ENCODE measurements at places on chromosomes 16 and 17.

GRCh38 chr16:73711406-73712080, 585.1 kb upstream of the PSMD7 start:
- no peak for DNase-seq

- DNase-seq = no peak
Observed at GRCh38 chr17:81483862-81484194, 28.8 kb downstream of the ACTG1 start.

GRCh38 chr17:29608986-29609385, 13.7 kb downstream of the CORO6 start:
- DNase-seq = no peak

GRCh38 chr16:21101631-21102420, 48.8 kb downstream of the DNAH3 start:
- DNase-seq = no peak

DNA sequence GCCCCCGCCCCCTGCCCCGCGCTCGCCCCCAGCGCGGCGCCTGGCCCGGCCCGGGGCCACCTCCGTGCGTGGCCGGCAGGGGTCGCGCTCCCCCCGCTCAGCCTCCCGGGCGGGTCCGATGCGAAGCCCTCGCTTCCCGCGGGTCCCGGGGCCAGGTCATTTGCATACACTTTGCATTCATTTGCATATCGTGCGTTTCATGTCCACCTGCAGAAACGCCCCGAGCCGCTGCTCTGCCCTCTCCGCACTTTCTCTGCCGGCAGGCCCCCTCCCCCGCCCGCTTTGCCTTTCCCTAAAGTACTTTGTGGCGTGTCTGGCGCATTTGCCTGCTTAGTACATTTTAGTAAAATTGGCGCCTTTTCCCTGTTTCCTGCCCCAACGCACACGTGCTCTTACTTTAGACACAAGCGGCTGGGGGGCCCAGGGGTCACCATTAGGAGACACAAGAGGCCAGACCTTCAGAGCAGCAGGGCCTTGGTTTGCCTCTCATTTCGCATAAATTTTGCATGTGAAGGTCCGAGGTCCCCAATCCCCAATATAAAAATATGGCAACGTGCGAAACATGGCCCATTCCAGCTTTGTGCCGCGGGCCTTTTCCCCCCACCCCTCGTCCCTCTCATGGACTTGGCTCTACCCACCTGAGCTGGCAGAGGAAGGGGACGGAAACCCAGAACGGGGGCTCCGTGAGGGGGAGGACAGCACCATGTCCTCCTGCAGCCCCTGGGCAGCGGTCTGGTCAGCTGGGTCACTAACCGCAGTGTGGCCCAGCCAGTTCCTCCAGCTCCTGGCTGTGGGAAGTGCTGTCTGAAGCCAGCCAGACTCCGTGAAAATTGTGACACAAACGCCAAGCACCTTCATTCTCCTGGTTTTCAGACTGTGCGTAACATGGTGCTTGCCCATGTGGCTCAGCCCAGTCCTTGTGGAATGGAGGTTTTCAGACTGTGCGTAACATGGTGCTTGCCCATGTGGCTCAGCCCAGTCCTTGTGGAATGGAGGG, 34.8 kb downstream of the CBFA2T3 start:
- DNase-seq = peak; percentile 34

GRCh38 chr17:74194682-74195081, 8.8 kb upstream of the RPL38 start:
- no peak for DNase-seq

DNA sequence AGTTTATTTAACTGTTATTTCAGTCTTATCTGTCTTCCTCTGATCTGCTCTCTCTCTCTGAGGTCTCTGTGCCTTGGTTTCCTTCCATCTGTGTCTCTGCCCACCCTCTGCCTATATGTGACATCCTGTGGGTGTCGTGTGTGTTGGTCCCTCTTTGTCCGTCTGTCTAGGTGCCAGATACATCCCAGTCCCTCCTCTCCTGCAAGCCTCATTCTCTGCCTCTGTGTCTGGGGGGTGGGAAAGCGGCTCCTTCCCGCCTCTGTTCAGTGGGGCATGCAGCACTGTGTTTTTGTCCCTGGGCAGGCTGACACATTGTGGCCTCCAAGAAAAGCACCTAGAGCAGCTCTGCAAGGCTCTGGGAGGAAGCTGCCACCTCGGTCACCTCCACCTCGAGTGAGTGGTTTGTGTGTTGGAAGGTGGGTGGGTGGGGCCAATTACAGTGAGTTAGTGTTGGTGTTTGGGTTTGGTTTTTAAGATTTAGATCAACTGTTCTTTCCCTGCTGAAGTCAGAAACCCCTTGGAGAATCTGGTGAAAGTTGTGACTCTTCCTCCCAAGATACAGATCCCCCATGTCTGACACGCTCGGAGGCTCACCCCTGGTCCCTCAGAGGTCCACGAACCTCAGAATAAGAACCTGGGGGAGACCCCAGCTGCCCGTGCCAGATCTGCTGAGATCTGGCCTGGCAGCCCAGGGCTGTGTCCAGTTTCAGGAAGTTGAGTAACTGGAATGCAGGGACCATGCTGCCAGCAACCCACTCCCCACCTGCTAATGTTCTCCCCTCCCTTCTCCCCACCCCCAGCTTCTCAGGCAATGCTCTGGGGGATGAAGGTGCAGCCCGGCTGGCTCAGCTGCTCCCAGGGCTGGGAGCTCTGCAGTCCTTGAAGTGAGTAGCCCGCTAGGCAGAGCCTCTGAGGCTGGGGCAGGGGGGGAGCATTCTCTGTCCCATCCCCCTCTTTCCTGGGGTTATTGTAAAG, 50.9 kb upstream of the CPNE2 start:
- DNase-seq = peak; percentile 75

- no peak for DNase-seq
Observed at GRCh38 chr17:14398766-14399165, 97.9 kb downstream of the HS3ST3B1 start.

DNA sequence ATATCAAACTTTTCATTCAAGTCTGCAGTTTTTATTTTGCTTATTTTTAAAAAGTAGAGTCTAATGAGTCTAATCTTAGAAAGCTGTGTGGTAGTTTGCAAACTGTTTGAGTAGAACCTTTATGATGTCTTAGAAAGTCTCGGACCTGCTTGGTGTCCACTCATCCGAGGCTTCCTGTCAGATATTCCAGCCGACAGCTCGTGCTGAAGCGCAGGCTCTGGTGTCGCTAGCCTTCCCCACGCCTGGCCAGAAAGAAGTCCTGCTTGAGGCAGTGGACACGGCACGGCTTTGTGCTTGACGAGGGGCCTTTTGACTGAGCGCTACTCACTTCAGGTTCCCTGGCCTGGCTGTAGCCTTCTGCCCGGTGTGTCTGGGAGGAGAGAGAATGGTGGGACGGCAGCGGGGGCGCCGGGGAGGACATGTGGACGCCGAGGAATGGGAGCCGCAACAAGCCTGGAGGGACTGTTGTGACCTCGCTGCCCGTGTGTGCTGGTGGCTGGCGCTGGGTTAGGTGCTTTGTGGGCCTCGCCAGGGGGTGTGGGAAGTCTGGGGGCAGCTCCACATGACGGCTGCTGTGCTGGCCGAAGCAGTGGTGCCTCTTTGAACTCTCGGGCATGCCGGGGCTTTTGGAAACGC, 33.5 kb downstream of the BANP start:
- no peak for DNase-seq

GRCh38 chr16:58249388-58249779, 45.4 kb downstream of the PRSS54 start:
- DNase-seq = no peak

DNA sequence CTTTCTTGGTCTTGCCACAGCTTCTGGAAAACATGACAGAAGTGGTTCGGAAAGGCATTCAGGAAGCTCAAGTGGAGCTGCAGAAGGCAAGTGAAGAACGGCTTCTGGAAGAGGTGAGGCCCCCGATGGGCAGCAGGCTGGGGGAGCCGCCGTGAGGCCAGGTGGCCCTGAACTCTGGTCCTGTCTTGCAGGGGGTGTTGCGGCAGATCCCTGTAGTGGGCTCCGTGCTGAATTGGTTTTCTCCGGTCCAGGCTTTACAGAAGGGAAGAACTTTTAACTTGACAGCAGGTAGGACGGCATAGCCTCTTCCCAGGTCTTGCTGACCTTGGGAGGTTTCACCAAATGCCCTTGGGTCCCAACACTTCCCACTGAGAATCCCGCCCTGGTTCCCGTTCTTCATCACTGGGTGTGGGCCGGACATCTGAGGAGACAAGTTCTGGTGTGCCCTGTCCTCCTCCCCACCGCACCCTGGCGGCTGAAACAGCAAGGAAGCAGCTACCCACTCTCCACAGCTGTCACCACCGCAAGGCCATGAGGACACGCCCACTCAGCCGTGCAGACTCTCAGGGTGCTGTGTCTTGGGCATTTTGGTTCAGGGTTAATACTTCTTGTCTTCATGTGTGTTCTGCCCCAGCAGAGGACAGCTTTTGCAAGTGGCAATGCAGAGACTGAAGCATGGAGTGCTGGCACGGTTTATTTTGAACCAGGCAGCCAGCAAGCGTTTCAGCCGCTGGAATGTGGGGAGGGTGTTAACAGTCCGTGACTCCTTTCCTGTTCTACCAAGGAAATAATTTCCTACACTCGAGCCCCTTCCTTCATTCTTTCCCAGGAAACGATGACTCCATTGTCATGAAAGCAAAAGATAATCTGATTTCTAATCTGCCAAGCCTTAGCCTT, 21.4 kb downstream of the NTAN1 start:
- no peak for DNase-seq

DNA sequence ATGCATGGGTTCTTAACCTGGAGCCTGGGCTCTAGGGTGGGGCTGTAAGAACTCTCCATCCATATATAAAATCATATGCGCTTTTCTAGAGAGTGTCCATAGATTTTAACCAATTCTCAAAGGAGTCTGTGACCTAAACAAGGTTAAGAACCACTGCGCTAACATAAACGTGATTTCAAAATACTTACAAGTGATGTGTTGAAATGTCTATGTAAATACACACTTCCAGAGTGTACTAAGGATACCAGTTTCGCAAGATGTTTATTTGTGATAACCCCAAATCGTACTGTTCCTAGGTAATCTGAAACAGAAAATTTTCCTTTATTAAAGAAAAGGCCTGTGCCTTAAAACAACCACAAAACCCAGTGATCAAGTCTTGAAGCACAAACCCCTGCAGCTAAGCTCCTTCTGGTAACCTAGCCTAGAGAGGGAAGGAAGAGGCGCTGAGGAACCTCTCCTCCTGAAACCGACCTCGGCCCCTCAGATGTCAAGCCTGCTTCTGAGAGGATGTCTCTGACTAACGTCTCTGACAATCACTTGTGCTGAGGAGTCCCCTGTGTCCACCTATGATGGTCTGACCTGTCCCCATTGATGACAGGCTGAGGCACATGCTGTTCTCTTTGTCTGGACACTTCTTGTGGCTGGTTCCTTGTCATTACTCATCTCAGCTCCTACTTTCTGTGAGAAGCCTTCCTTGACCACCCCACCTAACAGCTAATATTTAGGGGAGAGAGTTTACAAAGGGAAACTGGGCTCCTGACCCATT, 32.2 kb downstream of the SNN start:
- DNase-seq = no peak
